GM03348 (cell line): ENCODE measurements at places on chromosomes 3 and 15.

DNA sequence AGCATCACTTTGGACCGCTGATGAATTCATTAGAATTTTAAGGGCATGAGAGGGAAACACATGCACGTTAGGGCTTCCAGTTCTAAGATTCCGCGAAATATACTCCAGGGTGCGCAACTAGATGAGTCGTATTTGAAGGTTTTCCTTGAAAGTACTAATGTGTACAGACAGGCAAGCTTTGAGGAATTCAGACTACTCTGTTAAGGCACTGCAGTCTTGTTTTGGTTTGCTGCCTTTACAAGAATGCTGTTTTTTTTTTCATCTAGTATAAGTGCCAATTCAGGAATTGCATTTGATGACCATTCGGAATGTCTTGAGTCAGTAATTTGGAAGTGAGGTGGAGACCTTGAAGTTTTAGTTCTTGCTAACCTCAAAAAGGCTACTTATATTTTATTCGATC, 19.1 kb downstream of the TRNT1 start:
- DNase-seq: no peak

- DNase-seq: no peak
These were observed 21.0 kb upstream of the SLC25A38 start for GRCh38 chr3:39362192-39362591.

DNA sequence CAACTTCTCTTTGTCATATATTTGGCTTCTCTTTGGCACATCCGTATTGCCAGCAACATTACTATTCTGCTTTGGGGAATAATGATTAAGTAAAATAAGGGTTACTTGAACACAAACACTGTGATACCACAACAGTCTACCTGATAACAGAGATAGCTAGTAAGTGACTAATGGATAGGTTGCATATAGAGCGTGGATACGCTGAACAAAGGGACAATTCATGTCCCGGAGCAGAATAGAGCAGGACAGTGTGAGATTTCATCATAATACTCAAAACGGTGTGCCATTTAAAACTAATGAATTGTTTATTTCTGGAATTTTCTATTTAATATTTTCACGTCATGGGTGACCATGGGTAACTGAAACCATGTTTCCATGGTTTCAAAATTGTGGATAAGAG, 54.1 kb downstream of the SCN5A start:
- DNase-seq: no peak

DNA sequence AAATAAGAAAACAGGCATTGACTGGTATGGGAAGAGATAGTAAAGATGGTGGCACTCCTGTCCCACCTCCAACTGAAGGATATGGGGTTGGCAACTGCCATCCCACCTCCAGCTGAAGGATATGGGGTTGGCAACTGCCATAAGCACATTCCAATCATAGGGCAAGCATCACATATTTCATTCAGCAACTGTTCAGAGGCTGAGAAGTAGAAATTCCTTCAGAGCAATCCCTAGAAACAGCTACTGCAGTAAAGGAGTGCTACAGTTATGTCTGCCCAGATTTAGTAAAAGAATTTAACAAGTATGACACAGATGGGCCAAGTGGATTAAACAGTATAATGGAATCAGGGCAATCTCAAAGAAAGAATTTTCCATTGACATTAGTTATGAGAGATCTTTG, 156.8 kb downstream of the IMPG2 start:
- peak; percentile 10 for DNase-seq
